Stimulated activated CD8-positive, alpha-beta memory T cell treated with anti-CD3 and anti-CD28 coated beads, Interleukin-4, amount 100 ng/mL, for 4 hours (primary cell): ENCODE measurements at places on chromosomes 5 and 9.

DNA sequence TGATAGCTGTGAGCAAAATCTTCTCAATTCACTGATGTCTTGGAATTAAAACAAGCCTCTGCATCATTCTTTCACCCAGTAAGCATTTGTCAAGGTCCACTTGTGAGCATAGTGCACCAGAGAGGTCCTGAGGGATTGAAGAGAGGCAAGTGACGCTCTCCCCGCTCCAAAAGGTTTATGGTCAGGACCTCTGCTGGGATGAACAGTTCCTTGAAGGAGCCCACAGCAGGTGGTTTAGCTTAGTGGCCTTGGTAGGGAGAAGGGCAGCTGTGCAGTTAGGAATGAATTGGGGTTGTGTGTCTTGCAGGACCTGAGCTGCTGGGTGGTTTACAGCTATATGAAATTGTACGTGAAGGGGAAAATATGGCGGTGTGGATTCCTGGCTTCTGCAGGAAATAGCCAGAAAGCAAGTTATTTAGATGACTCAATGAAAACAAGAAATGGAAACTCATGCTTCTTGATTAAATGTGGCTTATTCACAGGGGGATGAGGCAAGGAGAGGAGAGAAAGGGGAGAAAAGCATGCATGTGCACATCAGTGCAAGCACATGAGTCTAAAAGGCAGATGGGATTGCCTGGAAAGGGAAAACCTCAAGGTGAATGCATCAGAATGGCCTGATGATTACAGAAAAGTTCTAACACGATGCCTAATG is 42.0 kb downstream of the SUB1 start:
- DNase-seq = no peak

GRCh38 chr5:58763390-58763789 is 180.5 kb downstream of the RAB3C start:
- DNase-seq = no peak

- no peak for DNase-seq
Observed at GRCh38 chr5:90802474-90803317, 244.1 kb downstream of the ADGRV1 start.

DNA sequence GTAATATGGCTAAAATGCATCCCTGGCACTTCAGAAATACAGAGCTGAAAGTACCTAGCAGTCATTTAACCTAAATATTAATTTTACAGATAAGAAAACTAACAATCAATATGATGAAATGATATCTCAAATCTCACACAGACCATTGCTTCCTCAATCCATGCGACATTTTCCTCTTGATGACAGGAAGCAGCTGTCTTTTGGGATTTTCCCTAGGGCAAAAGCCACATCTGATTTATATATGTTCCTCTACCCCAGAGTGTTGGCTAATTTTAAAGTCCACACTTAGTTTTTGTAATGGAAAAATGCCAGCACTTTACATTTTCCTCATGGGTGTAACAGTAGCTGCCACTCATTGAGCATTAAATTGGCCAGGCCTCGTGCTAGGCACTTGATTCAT is 47.7 kb upstream of the ITGA1 start:
- DNase-seq = no peak

GRCh38 chr9:13322828-13323550 is 43.5 kb upstream of the MPDZ start:
- no peak for DNase-seq

DNA sequence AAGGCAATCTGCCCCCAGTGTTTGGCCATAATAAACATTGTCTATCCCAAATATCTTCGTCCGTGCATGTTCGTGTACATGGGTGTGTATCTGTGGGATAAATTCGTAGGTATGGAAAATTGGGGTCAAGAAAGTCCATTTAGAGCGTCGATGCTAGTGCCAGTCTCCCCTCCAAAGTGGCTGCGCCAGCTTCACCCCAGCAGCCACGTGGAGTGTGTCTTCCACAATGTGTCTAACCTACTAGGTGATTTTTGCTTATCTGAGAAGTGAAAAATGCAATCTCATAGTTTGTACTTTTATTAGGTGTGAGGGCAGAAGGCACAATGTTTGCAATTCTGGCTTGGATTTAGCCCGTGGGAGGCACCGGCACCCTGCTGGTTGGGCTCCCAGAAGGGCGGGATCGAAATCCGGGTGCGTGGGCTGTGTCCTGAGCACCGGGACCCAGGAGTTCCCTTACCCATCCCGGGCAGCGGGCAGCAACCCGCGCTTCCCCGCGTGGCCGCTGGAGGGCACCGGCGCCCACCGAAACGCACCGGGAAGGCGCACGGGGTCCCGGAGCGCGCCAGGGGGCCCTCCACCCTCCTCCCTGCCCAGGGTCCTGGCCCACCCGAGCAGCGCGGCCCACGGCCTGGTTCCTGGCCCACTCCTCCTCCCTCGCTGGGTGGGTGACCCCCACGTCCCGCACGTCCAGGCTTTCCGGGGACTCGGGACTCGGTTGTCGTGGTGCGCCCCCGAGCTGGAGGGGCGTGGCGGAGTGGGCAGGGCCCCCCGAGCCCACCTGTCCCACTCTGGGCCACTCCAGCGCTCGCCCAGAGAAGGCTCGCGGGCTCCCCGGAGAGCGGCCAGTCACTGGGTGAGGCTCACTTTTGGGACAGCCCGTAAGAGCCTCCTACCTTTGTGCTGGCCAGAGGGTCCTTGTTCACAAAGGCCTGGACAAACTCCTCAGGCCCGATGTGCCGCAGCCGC is 55.4 kb upstream of the RNF130 start:
- DNase-seq = no peak

GRCh38 chr5:134267366-134268018 is 41.6 kb upstream of the PPP2CA start:
- DNase-seq = no peak

DNA sequence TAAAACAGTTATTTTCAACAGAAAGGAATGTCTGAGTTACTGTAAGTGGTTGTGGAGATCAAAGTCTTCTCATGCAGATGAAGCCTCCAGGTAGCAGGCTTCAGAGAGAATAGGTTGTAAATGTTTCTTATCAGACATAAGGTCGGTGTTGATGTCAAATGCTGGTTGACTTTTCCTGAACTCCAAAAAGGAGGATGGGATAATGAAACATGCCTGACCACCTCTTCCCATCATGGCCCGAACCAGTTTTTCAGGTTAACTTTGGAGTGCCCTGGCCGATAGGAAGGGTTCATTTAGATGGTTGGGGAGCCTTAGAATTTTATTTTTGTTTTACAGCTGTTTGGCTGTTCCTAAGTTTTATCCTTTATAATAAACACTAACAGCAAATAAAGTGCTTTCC is 478.4 kb downstream of the ACTL7B start:
- DNase-seq = no peak

DNA sequence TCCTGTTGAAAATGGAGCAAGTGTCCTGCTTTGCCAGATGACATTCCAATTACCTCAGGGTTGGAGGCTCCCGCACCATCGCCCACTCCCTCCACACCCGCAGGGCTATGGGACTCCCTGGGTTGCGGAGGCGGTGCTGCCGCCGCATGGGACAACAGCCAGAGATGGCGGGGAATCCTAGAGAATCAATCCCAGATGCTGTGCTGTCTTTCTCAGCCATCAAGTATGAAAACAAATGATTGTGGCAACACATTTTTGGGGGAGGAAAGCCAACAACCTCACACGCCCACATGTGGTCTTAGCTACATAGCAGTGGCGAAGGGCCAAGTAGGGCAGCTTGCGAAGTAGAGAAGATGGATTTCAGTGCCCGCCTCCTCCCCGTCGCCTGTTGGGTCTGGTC is 46.7 kb downstream of the IL31RA start:
- no peak for DNase-seq

DNA sequence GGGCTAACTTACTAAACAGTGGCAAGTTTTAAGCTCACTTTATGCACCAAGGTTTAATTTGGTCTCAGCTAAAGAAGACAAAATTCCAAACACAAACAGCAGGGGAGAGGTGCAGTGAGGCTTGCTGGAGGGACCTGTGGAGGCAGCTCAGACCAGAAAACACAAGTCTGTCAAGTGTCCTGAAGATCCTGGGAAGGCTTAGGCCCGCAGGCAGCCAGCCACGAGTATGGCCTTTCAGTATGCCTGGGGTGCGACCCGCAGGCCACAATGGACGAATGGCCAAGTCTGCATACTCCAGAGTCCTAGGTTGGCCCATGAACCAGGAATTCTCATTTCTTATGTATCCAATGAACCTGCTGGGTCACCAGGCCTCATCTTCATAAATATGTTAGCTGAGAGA is 9.3 kb downstream of the CCNI2 start:
- DNase-seq = no peak

- no peak for DNase-seq
Observed at GRCh38 chr5:73615085-73615484, 10.9 kb upstream of the ARHGEF28 start.

DNA sequence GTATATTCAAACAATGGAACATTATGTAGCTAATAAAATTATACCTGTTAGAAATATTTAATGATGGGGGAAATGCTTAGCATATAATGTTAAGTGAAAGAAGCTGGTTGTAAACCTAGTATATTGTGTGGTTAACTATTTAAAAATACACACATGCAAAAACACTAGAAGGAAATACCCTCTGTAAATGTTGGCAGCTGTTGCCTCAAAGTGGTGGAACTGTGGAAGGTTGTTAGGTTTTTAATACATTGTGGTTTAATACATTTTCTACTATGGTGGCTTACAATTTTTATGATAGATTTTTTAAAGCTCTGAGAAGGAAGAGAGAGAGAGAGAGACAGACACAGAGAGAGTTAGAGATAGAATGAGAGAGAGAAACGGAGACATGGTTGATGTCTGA is 74.9 kb downstream of the COL15A1 start:
- no peak for DNase-seq

- no peak for DNase-seq
Observed at GRCh38 chr5:153959134-153959957, 79.4 kb downstream of the FAM114A2 start.

- no peak for DNase-seq
Observed at GRCh38 chr9:950139-950538, 26.3 kb upstream of the DMRT3 start.

- DNase-seq = no peak
Observed at GRCh38 chr9:129166623-129167557, 11.2 kb downstream of the IER5L start.

- DNase-seq = no peak
Observed at GRCh38 chr9:79641070-79641469, 69.3 kb downstream of the TLE4 start.

DNA sequence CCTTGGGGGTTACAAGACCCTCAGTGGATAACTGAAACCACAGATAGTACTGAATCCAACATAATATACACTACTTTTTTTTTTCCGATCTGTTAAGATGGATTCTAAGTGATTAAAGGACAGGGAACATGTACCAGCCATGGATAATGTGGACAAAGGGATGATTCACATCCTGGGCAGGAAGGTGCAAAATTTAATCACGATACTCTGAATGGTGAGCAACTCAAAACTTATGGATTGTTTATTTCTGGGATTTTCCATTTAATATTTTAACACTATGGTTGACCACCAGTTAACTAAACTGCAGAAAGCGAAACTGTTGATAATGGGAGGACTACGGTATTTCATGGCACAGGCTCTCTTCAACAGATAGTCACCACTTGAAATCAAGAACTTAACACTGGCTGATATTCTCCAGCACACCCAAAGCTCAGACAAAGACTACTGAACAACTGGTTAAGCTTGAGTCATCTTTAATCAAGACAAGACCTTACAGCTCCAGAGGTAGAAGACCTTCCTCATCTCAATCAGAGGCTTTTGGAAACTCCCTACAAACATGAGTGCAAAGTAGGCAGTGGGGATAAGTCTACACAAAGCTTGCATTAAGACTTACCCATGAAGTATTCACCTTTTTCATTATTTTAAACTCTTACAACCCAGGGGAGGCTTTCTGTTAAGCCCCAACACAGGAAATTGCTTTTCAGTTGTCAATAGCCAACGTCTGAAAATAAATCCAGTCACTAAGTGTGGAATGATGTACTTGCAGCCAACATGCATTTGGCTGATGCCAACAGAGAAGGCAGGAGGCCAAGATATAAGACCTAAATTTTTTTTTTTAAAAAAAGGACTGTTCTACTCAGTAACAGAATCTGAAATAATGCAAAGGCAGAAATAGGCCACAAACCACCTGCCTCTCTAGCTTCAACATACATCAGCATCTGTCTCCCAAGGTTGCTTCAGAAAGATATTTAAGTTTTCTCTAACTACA is 78.7 kb downstream of the ELAVL2 start:
- no peak for DNase-seq

DNA sequence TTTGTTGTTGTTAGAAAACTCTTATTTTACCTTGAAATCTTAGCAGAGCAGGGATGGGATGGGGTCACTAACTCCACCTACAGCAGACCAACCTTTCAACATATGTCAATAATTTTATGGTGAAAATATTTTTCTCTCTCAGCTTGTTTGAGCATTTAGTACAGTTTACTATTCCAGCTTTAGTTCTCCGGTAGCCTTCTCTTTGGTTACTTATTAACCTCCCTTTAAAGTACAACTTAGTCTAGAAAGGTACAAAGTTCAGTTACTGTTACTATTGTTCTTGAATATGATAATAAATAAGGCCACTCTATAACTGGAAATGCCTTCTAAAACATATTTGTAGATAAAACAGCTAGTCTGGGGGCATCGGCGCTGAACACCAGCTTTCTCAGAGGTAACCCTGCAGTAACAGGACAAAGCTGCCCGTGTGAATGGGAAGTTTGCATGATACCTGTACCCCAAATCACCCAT is 233.3 kb downstream of the PCSK1 start:
- no peak for DNase-seq

DNA sequence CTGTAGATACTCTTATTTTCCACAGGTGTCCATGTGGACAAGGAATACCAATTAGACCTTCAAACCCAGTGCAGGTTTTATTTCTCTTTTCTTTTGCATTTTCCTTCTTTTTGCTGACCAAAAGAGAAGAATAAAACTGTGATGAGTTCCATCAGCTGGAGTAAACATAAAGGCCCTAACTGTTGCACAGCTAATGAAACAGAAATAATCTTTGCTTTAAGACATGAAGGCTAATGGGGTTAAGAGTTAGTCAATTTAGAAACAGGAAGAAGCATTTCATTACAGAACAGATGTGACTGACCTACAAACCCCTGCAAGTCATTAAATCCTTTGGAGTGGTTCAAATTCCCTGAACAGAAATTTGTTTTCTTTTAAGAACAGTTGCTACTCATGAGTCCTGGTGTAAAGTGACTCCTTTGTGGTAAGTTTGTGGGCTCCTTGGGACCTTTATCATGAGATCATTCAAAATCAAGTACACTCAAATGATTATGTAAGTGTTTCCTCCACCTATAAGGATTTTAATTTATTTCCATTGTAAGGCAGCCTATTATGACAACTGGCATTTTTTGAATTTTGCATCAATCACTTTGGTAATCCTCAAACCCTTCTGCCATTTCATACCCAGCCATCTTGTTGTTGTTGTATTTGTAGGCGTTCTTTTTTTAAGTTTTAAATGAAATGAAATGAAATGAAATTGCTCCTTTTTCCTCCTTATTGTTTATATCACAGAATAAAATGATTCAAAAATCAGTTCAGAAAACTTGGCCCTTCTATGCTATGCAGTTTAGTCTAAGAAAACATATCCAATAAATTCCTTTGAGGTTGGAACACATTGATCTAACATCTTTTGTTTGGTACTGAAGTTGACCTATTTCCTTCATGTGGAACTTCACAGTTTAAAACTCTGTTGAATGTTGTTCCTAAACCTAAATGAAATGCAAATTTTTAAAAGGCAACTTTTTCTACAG is 1.3 kb downstream of the MINAR2 start:
- no peak for DNase-seq
